Amygdala (tissue), 56 donors: ENCODE measurements at places on chromosomes 3 and 15.

GRCh38 chr3:65400899-65401298, 637.8 kb downstream of the MAGI1 start:
- DNase-seq: no peak

DNA sequence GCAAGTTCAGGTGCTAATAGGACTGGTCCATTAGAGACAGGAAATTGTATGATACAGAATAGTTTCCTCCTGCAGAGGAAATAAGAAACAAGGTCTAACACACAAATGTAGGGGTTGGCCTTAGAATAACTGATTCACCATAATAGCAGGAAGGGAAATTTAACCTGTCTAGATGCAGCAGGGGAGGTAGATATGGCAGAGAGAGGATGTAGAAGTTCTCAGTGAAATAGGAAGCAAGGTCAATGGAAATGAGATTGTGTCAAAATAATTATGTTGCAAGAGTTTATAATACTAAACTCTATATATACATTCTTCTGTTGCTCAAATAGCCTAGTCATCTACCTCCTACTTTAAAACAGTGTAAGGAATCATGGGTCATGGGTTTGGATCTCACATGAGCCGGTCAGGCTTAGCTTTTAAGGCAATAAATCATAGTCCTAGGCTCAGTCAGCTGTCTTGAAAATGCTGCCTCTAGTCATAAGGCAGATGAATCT, 17.0 kb downstream of the BCL2A1 start:
- no peak for DNase-seq

DNA sequence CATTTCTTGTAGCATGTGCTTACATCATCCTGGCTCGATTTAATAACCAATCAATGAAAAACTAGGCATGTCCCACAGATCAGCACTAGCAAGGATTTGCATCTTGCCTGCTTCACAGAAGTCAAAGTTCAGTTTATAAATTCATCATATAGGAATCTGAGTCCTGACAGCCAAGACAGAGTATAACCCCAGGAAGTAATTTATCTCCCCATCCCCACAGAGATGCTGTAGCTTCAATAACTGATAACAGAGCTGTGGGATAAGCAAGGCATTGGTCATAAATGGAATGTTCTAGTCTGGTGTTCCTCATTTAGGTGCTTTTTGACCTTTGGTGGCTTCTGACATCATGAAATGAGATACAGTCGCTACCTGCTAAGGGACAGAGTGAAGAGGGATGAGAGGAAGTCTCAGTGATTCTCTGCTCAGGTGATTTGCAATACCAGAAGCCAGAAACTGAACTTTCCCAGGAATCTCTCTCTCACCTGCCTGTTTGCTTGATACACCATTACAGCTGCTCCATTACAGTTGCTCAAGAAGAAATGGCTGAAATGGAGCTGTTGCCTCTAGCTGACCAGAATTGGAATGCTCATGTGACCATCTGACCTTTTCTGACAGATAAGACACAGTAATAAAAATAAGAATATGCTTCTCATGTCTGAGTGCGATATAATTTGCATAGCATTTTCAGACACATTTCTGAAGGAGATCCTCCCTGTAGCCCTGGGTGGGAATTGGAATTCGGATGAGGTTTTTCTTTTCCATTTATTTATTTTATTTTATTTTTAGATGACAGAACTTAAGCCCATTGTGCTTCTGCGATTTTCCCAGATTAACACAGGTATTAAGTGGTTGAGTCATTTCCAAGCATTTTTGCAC, 217.1 kb upstream of the KCNMB2 start:
- DNase-seq: no peak

DNA sequence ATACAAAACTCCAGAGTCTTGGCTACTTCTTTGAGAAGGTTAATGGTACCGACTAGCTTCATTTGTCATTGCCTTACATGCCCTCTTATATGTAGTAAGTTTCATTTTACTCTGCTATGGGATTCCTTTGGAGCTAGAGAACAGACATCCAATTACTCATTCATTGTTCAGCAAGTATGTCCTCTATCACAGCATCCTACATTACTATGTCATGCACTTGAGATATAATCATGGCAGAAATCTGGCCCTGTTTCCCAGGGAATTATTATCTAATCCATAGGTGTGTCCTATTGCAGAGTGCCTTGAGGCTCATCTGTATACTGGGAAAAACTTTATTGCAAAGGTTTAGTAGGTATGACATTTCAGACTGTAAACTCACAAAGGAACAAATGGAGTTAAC, 333.1 kb upstream of the NECTIN3 start:
- DNase-seq: no peak

DNA sequence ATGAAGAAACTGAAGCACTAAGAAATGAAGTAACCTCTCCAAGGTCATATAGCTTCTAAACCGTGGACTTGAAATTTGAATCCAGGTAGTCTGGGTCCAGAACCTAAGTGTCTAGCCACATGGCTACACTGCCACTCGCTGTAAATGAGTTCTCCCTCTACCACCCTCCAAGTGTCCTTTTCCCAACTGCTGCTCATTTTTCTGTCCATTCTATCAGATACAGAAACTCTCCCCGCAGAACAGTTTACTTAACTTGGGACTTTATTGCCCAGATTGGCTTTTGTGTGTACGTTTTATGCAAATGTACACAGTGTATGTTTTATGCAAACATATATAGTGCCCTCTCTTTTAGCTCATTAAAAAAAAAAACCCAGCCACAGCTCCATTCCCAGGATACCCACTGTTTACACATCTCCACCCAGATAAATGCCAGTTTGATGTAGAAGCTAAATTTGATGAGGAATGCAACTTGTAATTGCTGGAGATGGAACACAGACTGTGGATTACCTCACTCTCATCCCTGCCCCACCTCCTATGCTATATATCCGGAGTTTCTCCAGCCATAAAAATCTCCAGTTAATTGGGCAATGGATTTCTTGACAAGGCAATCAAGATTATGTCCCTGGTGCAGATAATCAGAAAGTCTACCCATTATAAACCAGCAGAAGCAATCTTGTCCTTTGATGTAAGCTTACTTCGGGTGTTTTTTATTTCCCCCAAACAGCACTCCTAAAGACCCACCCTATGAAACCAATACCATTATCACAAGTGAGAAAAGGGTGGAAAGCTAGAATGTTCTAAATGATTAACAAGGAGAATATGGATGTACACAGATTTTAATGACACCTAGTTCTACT, 42.0 kb downstream of the THBS1 start:
- DNase-seq: no peak

- DNase-seq: no peak
Observed at GRCh38 chr3:160368804-160369203, 30.2 kb downstream of the IFT80 start.

DNA sequence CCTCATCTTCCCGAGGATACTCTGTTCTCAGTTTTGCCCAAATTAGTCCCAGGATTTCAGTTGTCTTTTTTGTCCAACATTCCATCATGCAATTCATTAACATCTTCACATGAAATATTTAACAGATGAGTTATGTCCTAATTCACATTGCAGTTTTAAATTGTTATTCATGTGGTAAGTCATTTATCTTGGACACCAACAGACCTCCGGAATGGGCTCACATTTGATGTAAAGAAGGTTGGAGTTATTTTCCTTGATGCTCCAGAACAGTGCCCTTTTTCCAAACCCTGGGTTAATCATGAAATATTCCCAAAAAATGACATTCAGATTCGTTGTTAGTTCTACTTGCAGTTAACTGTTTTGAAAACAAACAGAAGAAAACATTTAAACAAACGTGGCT, 32.8 kb upstream of the LRTM1 start:
- DNase-seq: no peak

DNA sequence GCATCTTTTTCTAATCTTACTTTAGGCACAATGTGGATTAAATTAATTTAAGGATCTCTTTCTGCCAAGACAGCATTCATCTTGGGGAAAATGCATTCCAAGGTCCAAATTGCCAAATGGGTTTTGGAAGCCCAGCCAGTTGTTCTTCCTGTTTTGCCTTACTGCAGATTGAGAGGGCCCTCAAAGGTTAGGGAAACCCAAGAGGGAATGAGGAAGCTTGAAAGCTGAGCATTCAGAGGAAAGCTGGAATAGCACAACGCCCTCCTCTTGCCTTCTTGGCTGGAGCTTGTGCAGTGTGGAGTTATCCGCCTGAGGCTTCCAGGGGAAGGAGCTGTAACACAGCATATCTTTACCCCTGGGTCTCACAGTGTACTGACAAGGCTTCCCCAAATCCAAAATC, 18.2 kb upstream of the SACM1L start:
- DNase-seq: no peak

GRCh38 chr3:45182915-45183871, 37.0 kb upstream of the CDCP1 start:
- no peak for DNase-seq

DNA sequence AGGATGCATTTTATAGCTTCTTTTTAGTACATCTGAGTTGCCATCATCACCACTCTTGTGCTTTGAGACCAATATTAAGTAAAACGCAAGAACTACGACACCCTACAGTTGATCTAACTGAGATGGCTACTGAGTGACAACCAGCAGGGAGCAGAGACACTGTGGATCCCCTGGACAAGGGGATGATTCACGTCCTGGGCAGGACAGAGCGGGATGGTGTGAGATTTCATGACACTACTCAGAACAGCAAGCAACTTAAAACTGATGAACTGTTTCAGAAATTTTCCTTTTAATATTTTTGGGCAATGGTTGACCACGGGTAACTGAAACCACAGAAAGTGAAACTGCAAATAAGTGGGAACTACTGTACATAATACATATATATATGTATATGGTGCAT, 299.2 kb downstream of the ADAMTS17 start:
- DNase-seq: no peak

GRCh38 chr15:99895956-99896311, 162.7 kb upstream of the LYSMD4 start:
- no peak for DNase-seq

DNA sequence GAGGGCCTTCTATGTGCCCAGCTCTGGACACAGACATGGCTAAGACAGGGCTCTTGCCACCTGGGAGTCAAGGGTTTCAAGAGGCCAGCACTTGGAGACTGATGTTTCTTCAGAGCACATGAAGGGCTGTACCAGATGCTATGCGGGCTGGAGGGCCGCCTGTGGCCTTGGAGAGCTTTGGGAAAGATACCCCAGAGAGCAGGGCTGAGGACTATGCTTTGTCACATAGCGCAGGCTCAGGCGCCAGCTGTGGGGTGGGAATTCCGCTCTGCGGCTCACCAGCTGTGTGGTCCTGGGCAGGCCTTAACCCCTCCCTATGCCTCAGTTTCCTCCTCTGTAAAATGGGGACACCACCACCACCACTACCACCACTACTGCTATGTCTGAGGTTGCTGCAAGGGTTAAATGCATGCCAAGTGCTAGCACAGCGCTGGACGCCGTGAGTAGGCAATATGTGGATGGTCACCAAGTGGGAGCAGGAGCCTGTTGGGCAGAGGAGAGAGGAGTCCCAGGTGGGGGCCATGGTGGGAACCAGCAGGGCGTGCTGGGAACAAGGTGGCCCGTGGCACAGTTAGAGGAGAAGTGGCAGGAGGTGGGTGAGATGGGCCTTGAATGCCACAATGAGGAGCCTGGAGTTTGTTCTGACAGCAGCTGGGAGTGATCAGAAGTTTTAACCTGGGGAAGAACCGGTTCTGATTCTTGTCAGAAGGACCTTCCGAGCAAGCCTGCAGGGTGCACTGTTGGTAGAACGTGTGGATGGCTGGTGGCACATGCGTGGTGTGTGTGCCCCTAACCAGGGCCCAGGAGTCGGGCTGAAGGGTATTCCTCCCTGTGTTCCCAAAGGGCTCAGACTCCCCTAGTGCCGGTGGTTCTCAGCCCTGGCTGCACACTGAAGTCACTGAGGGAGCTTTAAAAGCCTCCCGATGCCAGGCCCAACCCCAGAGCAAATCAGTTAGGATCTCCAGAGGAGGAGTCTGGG, 41.7 kb downstream of the FEM1B start:
- no peak for DNase-seq

GRCh38 chr3:100205171-100205570, 55.6 kb upstream of the TBC1D23 start:
- no peak for DNase-seq

- DNase-seq: no peak
Observed at GRCh38 chr3:128170866-128171516, 17.7 kb downstream of the EEFSEC start.

- no peak for DNase-seq
Observed at GRCh38 chr3:197687570-197687969, 49.1 kb downstream of the RUBCN start.
